ENCODE measurements at places on chromosomes 16 and 17.
A peak's percentile ranks its signal among the peaks of the same experiment; 100 is the strongest.

GRCh38 chr17:3935140-3935542 is 18.9 kb upstream of the P2RX1 start:
- DNase-seq, result peak; percentile 49

- DNase-seq, result no peak
Observed at GRCh38 chr17:40912486-40913210, 24.8 kb downstream of the KRT23 start.

GRCh38 chr17:49832840-49833599 is 14.8 kb downstream of the TAC4 start:
- DNase-seq, result no peak

DNA sequence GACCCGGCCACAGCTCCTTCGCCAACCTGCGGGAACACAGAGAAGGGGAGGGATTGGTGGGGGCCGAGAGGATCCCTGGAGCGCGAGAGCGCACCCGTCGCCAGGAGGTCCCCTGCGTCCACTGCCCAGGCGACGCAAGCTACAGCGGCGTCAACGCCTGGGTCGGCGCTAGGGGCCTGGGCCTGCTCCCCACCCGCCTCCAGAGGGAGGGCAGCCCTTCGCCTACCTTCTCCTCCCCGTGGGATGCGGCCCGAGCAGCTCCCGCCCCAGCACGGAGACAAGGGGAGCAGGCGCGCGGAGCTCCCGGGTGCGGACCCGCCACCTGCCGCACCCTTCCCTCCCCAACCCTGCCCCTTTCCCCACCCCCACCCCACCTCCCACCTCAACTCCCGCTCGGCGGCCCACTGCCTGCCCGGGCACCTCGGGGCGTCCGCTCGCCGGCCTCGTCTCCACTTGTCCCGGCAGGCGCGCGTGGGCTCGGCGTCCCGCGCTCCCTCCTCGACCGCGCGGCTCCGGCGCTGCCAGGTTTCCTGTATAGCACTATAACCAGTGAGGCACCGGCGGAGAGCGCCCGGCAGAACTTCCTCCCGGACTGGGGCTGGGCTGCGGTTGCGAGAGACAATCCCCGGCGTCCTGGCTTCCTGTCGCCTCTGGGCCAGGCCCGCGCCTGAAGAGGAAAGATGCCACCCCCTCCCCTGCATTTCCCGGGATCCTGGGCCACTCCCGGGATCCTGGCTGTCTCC is 119.1 kb upstream of the SMURF2 start:
- peak; percentile 66 for DNase-seq

- DNase-seq, result no peak
Observed at GRCh38 chr17:49362723-49363117, 670 bp upstream of the ZNF652 start.

- no peak for DNase-seq
Observed at GRCh38 chr17:10624969-10625368, 32.1 kb downstream of the MYH3 start.

All from activated CD4-positive, alpha-beta T cell treated with anti-CD3 and anti-CD28 coated beads, Interleukin-2, amount 10 ng/mL, durations not matched to agents 7 days and 5 days (primary cell).